Fibroblast of skin of scalp (primary cell): ENCODE measurements at places on chromosomes 6 and 20.
A peak's percentile ranks its signal among the peaks of the same experiment; 100 is the strongest.

DNA sequence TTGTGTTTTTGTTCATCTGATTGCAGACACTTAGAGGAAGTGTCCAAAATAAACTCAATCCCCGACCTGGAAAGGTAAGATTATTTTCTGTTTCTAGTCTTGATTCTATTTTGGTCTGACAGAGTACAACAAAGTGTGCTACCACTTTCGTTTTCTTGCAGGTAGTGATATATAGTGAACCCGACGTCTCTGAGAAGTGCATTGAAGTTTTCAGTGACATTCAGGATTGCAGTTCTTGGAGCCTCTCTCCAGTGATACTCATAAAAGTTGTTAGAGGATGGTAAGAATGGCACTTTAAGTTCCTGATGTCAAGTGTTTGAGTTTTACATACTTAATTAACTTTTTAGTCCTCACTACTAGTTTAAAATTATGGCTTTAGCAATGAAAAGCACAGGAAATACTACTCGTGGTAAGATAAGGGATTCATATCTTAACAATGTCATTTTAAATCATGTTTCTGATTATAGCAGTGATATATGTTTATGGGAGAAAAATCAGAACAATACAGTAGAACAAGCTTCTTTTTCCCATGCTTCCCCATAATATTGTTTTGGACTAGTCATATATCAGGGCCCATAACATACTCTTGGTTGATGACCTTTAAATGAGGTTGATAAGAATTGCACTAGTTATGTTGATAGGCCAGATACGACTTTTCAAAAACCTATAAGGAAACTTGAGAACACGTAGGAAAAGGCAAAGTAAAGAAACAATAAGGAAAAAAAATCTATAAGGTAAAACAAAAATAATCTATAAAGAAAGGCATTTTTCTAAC, 104.0 kb downstream of the RTN4IP1 start:
- no peak for DNase-seq

- no peak for DNase-seq
Measured at GRCh38 chr6:92763274-92763584, 656.1 kb downstream of the EPHA7 start.

DNA sequence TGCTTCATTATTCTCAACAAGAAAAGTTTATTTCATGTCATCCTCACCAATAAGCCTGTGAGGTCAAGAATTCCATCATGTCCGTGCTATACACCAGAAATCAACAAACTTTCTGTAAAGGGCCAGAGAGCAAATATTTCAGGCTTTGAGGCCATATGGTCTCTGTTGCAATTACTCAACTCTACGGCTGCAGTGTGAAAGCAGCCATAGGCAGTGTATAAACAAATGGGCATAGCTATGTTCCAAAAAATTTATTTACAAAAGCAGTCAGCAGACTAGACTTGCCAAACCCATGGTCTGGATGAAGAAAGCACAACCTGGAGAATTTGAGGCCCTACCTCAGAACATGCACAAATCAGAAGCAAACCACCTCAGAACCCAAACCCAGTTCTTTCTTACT, 118.5 kb downstream of the PCSK2 start:
- DNase-seq, result peak; percentile 12

DNA sequence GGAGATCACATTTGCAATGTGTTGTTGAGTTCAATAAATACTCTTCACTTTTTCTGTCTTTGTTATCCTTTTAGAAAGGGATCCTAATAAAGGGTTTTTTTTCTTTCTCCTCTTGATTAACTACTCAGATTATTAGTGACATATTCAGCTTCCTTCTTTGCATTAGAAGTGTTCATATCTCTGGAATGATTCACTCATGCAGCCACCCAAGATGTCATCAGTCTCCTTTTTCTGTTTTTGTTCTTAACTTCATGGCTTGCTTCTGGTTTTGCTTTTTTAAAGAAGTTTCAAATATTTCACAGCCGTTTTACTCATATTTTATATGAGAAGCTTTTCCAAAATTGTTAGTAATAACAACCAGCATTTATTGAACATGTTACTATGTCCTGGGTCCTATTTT, 187.6 kb downstream of the TMEM242 start:
- DNase-seq, result peak; percentile 65

- no peak for DNase-seq
Measured at GRCh38 chr6:136563386-136564152, 13.3 kb upstream of the MAP7 start.

GRCh38 chr6:107154131-107154800, 39.0 kb upstream of the BEND3 start:
- DNase-seq, result no peak

GRCh38 chr20:35508493-35509218, 20.8 kb downstream of the C20orf173 start:
- DNase-seq, result no peak
